ENCODE measurements at places on chromosomes 12 and 14. TPM values are rescaled to one million over a fixed set of nuclear protein-coding genes. Genes with fewer than 3 reads are reported as not detected.

The KIF5A gene
- total RNA-seq = not detected

The KRT5 gene
- not detected for total RNA-seq

The ATG101 gene
- 110 TPM for total RNA-seq

The ADCK1 gene
- total RNA-seq = 4.7 TPM

The OR10P1 gene
- not detected for total RNA-seq

The KRT72 gene
- not detected for total RNA-seq

The TFCP2 gene
- total RNA-seq = 23.2 TPM

The KCNA5 gene
- total RNA-seq = not detected

The WDR89 gene
- 12.1 TPM for total RNA-seq

The TAS2R19 gene
- total RNA-seq = not detected

The RHOJ gene
- not detected for total RNA-seq

The CLEC4D gene
- not detected for total RNA-seq

The SLC7A7 gene
- total RNA-seq = not detected

The NRL gene
- total RNA-seq = 1.7 TPM

The KRT82 gene
- total RNA-seq = 0.29 TPM

The DTX1 gene
- not detected for total RNA-seq

All from PC-3 (cell line).